IMR-90 (cell line): ENCODE measurements at places on chromosomes 4 and X. TPM values are rescaled to one million over a fixed set of nuclear protein-coding genes. Genes with fewer than 3 reads are reported as not detected.

Gene PITX2
- total RNA-seq, result 3.0 and 3.6 TPM in 2 replicates

Gene SNX12
- total RNA-seq, result 43.0 and 59.9 TPM in 2 replicates

Gene OTUD6A
- not detected in 2 replicates for total RNA-seq

DNA sequence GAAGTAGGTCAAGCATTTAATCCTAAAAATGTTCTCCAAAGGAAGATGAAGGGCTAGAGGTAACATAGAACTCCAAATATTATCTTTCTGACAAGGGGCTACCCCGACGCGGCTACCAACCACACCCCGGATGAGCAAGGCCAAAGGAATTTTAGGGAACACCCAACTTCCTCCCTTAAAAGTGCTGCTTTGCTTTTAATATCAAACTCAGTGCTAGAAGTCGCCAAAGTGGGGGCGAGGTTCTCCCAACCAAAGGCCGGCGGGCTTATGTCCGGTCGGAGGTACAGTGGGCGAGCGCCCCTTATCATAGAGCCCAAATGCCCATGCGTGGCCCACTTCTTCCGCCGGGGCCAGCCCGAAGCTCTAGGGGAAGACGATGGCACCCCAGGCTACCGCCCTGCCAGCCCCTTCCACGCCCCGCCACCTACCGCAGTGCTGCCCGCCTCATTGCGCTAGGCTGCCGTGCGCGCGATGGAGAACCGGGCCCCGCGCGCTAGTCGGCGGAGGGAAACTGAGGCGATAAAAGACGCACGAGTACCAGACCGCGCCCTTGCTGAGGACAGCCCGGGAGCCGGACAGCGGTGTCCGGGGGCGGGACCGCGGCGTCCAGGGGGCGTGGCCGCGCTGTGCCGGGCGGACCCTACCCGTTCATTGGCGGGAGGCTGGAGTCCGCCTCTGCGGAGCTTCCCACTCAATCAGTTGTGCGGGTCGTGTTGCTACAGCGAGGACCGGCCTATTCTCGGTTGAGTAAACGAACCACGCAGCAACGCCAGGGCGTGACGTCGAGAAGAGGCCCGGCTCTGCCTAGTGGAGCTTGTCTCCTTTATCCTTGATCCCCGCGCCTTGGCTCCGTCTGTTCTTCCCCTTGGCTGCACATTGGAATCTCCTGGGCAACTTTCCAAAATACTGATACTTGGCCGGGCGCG, at the start of gene ACOT9:
TSS of gene ACOT9 (minus strand) at position 580 of the 926 bp plus-strand sequence. CDS start at position 448, 132 bp downstream.
- peak; percentile 95 for DNase-seq

DNA sequence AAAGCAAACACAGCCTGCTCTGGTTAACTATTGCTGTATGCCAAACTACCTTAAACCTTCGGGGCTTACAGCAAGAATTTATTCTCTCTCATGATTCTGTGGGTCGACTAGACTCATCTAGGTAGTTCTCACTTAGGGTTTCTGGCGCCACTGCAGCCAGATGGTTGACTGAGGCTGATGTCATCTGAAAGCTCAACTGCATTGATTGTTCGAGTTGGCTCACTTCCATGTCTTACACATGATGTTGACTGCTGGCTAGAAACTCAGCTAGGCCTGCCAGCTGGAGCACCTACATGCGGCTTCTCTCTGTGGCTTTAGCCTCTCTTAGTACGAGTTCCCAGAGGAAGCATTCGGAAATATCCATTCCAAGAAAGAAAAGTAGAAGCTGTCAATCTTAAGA, 103.2 kb downstream of the SRPX start:
- DNase-seq, result peak; percentile 24
